ENCODE measurements at places on chromosomes 3 and 15. TPM values are rescaled to one million over a fixed set of nuclear protein-coding genes. Genes with fewer than 3 reads are reported as not detected.

C2CD4B gene
- total RNA-seq: 20.8 TPM

HRH1 gene
- 3.7 TPM for total RNA-seq

SCG3 gene
- 1.6 TPM for total RNA-seq

C3orf22 gene
- total RNA-seq: not detected

TLR9 gene
- total RNA-seq: not detected

TARS3 gene
- total RNA-seq: 9.9 TPM

ROPN1 gene
- total RNA-seq: not detected

ZMYND10 gene
- total RNA-seq: under 0.01 TPM

GOLGA6L1 gene
- total RNA-seq: not detected

SCAANT1 gene
- not detected for total RNA-seq

RPL29 gene
- total RNA-seq: 1,174 TPM

GOLGA8S gene
- under 0.01 TPM for total RNA-seq

PPP1R14D gene
- not detected for total RNA-seq

MB21D2 gene
- total RNA-seq: 2.4 TPM

XRN1 gene
- 46.4 TPM for total RNA-seq

MAGI1 gene
- total RNA-seq: 84.7 TPM

ACAN gene
- under 0.01 TPM for total RNA-seq

THAP10 gene
- total RNA-seq: 1.0 TPM

SNTN gene
- total RNA-seq: not detected

CISH gene
- total RNA-seq: 0.11 TPM

FANCD2OS gene
- total RNA-seq: not detected

LSAMP gene
- total RNA-seq: not detected

STAB1 gene
- total RNA-seq: 199 TPM

SCN5A gene
- 9.8 TPM for total RNA-seq

NPAP1 gene
- total RNA-seq: not detected

CATSPER2 gene
- 0.33 TPM for total RNA-seq

PLEKHO2 gene
- total RNA-seq: 91.9 TPM

FES gene
- 41.3 TPM for total RNA-seq

AGBL1 gene
- not detected for total RNA-seq

CLDN18 gene
- not detected for total RNA-seq

ZBED2 gene
- total RNA-seq: under 0.01 TPM

SLC24A5 gene
- not detected for total RNA-seq

TMEM45A gene
- 12.0 TPM for total RNA-seq

SNX22 gene
- total RNA-seq: 0.11 TPM

CCR3 gene
- total RNA-seq: not detected

GATA2 gene
- 13.7 TPM for total RNA-seq

ERICH6 gene
- 0.09 TPM for total RNA-seq

SLC28A2 gene
- total RNA-seq: not detected

THSD4 gene
- total RNA-seq: 23.6 TPM

CKMT1B gene
- not detected for total RNA-seq

ZPLD1 gene
- total RNA-seq: not detected

CELF6 gene
- 0.17 TPM for total RNA-seq

GOLGA6L22 gene
- total RNA-seq: not detected

UBA7 gene
- 24.9 TPM for total RNA-seq

CPLX3 gene
- not detected for total RNA-seq

TRPM7 gene
- total RNA-seq: 30.7 TPM

EPB42 gene
- not detected for total RNA-seq

NLGN1 gene
- total RNA-seq: under 0.01 TPM

LEKR1 gene
- total RNA-seq: 0.76 TPM

PLSCR5 gene
- total RNA-seq: not detected

ACKR4 gene
- total RNA-seq: 0.09 TPM

FAM107A gene
- 0.09 TPM for total RNA-seq

A4GNT gene
- not detected for total RNA-seq

KBTBD13 gene
- not detected for total RNA-seq

CADPS gene
- not detected for total RNA-seq

GPR160 gene
- total RNA-seq: 1.2 TPM

DZIP1L gene
- total RNA-seq: 2.7 TPM
